ENCODE measurements at places on chromosomes 12 and 14.

GRCh38 chr14:55094292-55095157 is 34.5 kb upstream of the LGALS3 start:
- peak; percentile 67 for DNase-seq

- DNase-seq, result no peak
These were observed 453.9 kb downstream of the AACS start for GRCh38 chr12:125519026-125519651.

- no peak for DNase-seq
These were observed 415.4 kb upstream of the CCDC196 start for GRCh38 chr14:66070542-66071319.

- no peak for DNase-seq
These were observed 131.4 kb downstream of the NDUFA12 start for GRCh38 chr12:94872007-94872653.

All from astrocyte (in vitro differentiated cells and primary cell).